Skin of body (tissue), 3 donors: ENCODE measurements at places on chromosomes 13 and 19.

DNA sequence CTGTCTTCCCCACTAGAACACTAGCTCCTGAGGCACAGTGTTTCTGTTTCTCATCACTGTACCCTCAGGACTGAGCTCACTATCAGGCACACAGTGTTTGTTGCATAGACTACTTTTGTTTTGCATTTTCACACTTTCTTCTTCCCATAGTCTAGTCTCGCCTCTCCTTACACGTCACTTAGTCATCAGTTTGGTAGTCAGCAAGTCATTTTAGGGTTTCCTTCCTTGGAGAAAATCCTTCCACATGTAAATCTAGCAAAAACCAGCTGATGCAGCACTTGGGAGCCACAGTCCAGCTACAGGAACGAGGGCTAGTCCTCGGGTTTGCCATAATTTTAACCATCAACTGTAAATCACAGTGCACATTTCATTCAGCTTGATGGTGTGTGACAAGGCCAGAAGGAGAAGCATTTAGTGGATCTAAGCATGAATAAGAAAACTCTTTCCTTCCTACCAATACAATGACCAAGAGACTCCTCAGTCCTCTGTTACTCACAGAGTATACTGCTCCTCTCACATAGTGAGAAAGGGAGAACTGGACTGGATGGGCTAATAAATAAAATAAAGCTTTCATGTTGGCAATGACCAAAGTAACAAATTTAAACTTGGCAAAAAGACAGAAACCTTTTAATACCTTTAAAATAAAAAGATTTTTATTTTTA lies 221.0 kb downstream of the KLF12 start:
- DNase-seq: no peak

DNA sequence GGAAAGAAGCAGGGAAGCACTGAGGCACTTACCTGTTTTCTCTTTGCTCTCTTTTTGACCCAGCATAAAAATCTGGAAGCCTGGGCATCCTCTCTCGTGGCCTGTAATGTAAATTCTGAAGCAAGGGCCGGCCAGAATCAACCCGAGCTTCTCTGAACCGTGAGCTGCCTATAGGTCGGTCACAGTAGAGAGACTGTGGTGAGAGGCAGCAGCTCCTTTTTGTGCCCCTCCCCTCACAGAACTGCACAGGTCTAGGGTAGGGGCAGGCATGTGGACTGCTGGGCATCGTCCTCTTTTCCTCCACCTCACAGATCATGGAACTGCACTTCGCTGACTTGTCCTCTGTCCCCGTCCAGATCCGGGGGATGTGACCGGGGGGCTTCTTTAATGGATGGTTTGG lies 12.5 kb downstream of the FAM124A start:
- DNase-seq: no peak

DNA sequence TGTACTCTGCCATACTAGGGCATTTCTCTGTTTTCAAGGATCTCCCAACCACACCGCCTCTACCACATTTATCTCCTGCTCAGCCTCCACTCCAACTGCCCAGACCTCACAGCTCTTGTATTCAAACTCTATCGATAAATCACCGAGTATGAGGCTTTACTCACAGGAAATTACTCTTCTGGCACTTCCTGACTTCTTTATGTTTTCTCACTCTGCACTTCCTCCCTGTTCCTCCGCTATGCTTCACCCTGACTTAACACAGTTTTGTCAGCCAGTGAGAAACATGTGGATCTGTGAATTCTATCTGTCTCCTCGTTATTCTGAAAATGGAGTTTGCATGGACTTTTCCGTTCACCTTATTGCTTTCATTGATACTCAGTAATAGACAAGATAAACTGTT lies 2.6 kb upstream of the CARD8 start:
- DNase-seq: no peak

GRCh38 chr13:51771418-51772104 lies 32.4 kb downstream of the DHRS12 start:
- DNase-seq: no peak

DNA sequence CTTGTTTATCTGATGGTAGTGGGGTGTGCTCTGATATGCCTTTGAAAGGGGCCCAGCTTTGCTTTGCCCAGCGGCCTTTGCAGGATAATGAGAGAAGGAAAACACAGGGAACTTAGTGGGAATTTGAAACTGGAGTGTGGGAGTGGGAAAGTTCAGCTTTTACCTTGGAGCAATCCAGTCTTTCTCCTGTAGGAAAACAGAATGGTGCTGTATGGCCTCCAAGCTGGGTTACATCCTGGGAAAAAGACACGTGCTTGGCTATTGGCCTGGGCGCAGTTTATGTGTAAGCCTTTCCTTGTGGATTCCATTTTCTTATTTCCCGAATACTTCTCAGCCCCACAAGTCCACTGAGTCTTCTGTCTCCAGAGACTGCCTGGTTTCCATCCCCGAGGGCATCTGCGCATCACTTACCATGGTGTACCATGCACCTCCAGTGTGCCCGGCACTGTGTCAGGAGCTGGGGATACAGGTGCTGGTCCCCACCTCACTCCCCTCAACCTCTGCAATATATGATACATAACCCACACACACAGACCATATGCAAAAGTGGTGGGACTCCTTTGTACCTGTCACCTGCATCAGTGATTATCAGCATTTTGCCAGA lies 31.5 kb downstream of the ACTN4 start:
- DNase-seq: no peak
